ENCODE measurements at places on chromosomes 6 and 20.
A peak's percentile ranks its signal among the peaks of the same experiment; 100 is the strongest.

- no peak for DNase-seq
Observed at GRCh38 chr20:24590178-24590982, 121.0 kb downstream of the SYNDIG1 start.

GRCh38 chr6:109299776-109300564 lies 82.3 kb downstream of the CD164 start:
- DNase-seq: no peak

DNA sequence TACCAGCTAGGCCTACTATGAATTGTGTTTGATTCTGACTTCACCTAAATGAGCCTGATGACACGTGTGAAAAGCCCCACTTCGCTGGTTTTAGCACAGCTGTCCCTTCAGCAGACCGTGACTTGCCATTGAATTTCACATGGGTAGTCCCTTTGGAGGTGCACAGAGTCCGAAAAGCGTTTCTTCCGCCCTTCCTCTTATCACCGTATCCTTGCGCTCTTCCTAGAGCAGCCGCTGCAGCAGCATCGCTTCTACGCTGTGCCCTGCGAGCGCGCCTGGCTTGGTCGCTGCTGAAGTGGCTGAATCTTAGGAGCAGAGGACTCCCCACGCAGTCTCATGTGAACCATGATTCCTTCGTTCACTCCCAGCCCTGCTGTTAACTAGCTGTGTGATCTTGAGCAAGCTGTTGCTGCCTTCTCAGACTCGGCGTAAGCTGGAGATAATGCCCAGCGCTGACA lies 127.0 kb downstream of the PACRG start:
- DNase-seq: no peak

DNA sequence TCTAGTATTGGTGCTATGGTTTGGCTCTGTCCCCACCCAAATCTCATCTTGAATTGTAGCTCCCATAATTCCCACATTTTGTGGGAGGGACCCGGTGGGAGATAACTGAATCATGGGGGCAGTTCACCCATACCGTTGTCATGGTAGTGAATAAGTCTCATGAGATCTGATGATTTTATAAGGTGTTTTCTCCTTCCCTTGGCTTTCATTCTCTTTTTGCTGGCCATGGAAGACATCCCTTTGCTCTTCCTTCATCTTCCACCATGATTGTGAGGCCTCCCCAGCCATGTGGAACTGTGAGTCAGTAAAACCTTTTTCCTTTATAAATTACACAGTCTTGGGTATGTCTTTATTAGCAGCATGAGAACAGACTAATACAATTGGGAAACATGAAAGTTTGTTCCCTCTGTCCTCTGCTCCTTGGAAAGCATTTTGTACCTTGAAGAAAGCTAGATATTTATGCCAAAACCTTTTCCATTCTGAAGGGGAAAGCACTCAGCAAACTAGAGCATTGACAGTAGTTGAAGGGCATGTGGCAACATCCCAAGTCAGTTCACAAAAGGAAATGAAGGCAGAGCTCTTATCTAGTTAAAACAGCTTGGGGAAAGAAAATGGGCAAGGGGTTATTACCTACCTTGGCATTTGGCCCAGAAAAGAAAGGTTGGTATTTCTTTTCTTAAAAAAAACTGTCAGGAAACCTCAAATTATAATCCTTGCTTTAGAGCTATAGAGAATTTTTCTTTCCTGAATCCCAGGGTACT lies 10.7 kb upstream of the TNFAIP3 start:
- no peak for DNase-seq

DNA sequence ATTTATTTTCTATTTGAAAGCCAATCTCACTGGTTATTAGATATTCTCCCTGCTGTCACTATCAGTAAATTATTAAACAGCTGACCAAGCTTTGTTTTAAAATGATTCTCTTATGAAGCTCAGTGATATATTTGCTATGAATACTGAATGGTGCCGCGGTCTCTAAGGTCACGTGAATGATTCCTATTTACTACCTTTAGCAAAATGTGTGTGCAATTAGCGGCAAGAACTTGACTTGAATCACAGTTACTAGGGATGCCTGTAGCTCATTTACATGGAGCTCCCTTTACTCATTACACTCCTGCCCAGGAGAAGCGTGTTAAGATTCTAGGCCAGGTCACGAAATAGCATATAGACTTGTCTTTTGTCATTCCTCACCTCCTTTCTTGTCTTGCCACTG lies 12.4 kb upstream of the PTPRT start:
- no peak for DNase-seq

- no peak for DNase-seq
Observed at GRCh38 chr6:114648847-114649246, 306.0 kb upstream of the HS3ST5 start.

- no peak for DNase-seq
Observed at GRCh38 chr20:57532104-57532503, 7.2 kb upstream of the CTCFL start.

DNA sequence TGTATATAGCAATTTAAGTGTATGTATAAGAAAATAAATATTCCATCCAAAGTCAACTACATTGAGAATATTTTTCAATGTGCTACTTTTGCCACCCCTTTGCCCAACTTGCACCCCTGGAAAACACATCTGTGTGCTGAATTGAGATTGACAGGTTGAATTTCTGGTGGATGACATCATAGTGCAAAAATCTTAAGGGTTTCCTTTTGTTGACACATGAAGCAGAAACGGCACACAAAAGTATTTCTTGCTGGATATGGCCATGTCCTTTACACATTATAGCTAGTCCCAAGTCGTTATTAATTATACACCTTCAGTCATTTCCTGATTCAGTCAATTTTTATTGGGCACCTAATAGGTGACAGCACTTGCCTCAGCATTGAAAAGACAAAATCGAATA lies 188.7 kb upstream of the FBXL4 start:
- DNase-seq: no peak

GRCh38 chr6:92779746-92780145 lies 639.6 kb downstream of the EPHA7 start:
- DNase-seq: peak; percentile 76

GRCh38 chr6:97049253-97050011 lies 124.9 kb downstream of the KLHL32 start:
- no peak for DNase-seq

- no peak for DNase-seq
Observed at GRCh38 chr6:45434381-45434700, 56.6 kb upstream of the SUPT3H start.

GRCh38 chr6:139594333-139594965 lies 220.0 kb upstream of the CITED2 start:
- DNase-seq: no peak

GRCh38 chr6:10591422-10592160 lies 70.4 kb downstream of the GCNT2 start:
- no peak for DNase-seq

GRCh38 chr20:7971536-7972280 lies 31.4 kb upstream of the HAO1 start:
- DNase-seq: peak; percentile 79

- DNase-seq: no peak
Observed at GRCh38 chr6:35363293-35363750, 21.0 kb downstream of the PPARD start.

DNA sequence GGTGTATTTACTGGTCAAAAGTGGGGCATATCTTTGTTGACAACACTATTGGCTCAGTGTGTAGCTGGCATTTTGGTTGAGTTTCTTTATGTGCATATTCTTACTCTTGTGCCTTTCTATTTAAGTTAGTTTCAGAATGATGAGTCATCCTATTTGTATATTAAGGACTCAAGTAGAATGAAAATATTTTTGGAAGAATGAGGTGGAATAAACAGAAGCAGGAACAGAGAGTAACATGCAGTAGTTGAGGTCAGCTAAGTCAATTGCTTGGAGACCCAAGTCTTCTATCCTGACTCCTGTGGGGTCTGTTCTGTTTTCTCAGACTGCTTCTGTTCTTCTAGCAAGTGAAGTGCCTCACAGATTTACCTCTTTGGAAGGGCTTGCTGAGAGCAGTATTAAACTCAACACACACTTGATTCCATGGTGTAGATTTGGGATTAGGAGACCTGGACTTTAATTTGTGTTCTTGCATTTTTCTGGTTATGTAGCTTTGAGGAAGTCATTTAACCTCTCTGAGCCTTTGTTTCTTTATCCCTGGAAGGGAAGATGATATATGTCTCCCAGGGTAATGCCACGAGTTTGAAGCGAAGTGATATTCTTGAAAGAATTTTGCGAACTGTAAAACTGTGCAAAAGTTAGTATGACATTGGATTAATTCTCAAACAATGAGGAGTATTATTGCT lies 324.3 kb downstream of the QKI start:
- no peak for DNase-seq

GRCh38 chr20:45752746-45753145 lies 30.6 kb downstream of the SPINT4 start:
- no peak for DNase-seq

GRCh38 chr6:20365456-20365855 lies 36.2 kb upstream of the E2F3 start:
- DNase-seq: no peak

GRCh38 chr20:32294071-32294470 lies 16.6 kb downstream of the KIF3B start:
- DNase-seq: no peak

GRCh38 chr6:3891883-3892282 lies 42.7 kb downstream of the FAM50B start:
- DNase-seq: no peak

DNA sequence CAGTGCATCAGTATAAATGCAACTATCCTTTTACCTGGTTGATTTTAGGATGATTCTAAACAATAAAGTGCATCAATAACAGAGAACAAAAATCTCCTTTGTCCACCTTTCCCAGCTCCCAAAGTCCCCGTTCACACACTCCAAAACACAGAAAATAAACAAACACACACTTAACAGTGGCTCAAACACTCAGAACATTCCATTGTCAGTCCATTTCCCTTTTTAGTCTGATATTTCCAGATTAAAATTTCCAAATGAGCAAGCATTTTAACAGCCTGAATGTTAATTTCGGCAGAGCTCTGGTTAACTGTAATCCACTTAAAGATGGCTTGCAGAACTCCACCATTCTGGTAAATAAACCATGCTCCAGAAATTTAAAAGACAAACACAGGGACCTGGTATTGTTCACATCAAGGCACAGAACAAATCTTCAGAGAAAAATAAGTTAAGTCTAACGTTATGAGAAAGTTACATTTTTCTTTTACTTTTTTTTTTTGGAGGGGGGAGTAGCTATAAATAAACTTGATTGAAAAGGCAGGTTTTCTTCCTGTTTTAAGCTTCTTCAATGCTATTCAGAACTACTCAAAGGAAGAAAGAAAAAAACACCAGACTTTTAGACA lies 100.8 kb downstream of the DST start:
- DNase-seq: no peak

GRCh38 chr6:93468291-93468690 lies 48.9 kb upstream of the EPHA7 start:
- DNase-seq: no peak

DNA sequence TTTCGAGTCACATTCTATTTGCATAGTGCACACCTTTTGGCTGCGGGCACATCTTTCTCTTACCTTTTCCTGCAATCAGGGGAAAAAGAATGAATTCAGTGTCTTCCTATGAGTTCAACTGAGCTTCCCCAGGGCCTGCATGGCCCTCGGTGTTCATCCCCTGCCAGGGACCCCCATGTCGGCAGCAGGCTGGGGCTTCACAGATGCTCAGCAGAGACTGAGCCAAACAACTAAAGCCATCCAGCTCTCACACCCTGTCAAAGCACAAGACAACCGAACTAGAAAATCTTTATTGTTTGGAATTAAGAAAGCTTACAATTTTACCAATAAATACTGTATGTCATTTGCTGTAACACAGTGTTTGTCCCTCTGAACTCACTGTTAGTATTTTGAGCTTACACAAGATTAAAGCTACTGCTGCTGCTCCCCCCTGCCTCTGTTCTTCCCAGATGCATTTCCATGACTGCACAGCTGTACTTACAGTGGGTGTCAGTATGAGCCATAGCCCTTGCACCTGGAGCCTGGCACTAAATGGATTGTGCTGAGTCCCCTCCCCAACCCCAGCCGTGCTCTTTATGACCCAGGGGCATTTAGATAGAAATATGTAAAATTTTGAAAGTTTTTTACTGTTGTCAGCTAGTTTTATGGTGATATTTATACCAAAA lies 205.8 kb downstream of the TMEM242 start:
- DNase-seq: no peak

DNA sequence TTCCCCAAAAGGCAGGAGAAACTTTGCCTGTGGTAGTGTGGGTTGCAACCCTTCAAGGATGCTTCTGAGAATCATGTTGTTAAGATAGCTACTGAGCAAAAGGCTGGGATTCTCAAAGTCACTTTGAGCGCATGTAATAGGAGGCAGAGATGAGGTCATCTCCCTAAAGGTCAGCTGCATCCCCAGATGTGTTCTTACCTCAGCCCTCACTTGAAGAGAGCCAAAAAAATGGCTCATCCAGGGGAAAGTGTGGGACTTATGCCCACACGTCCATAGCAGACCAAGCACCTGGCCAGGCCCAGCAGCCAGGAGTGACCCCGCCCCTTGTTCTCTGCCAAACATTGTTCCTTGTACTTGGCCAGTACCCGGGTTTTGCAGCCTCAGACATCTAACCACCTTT lies 187.0 kb upstream of the BMP2 start:
- DNase-seq: no peak

DNA sequence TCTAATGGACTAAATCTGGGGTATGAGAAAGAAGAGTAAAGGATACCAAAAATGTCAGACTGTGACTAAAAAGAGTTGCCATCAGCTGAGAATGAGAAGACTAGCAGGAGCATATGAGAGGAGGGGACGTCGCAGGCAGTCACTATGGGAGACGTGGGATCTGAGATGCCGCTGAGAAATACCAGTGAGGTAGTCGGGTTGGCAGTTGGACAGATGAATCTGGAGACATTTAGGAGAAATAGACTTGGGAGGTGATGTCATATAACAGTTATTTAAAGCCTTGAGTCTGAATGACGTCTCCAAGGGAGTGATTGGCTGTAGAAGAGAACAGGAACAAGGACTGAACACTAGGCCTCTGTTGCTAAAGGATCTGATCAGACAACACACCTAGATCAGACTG lies 51.5 kb upstream of the TRIM26 start:
- DNase-seq: no peak

GRCh38 chr6:28433119-28433518 lies 10.2 kb downstream of the ZSCAN23 start:
- DNase-seq: no peak

DNA sequence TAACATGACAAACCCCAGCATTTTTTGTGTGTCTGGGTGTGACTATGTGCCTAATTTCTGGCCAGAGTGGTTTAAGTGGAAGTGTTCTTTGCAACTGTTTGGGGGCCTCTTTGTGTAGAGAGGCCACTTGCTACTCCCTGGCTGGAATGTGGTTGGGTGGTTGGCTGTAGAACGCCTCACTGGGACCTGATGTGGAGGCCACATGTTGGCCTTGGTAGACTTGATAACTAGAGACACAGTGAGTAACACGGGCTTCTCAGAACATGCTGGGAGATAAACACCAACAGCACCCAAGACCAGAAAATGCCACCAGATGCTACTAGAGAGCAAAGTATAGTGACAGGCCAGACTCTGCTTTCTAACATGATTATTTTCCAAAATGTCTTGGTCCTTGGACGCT lies 111.2 kb upstream of the ZFP64 start:
- no peak for DNase-seq

DNA sequence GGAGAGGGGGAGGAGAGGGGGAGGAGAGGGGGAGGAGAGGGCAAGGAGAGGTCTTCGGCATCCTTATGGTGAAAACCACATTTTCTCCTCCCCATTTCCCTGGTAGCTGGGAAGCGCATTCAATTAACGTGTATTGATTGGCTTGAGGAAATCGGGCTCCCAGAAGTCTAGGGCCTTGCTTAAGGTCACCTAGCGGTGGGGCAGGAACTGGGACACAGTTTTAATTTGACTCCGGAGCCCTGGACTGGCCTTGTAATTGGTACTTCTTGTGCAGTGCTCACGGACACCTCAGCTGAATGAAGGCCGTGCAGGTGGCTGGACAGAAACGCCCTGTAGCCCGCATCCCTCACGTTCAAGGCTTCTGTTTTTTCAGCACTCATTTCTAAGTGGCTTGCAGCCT lies 42.8 kb downstream of the CTCFL start:
- no peak for DNase-seq
